Sciatic nerve (tissue), 2 donors: ENCODE measurements at places on chromosomes 11 and 22. TPM values are rescaled to one million over a fixed set of nuclear protein-coding genes. Genes with fewer than 3 reads are reported as not detected.

- no peak for DNase-seq
These were observed 935.1 kb upstream of the RAG2 start for GRCh38 chr11:37533087-37533486.

Gene INPP5J
- total RNA-seq = 1.9 TPM

DNA sequence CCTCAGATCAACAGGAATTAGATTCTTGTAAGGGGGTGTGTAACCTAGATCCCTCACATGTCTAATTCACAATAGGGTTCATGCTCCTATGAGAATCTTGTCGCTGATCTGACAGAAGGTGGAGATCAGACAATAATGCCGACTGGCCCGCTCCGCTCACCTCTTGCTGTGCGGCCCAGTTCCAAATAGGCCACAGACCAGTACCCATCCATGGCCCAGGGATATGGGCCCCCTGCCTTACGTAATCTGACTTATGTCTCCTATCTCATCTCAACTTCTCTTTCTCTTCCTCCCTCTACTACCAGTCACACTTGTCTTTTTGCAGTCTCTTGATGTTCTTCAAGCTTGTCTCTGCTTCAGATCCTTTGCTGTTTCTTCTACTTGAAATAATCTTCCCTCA lies 70.0 kb downstream of the CWF19L2 start:
- DNase-seq = no peak

Gene OR5A1
- not detected for total RNA-seq

- DNase-seq = no peak
These were observed 37.7 kb upstream of the GNB1L start for GRCh38 chr22:19892257-19892879.

DNA sequence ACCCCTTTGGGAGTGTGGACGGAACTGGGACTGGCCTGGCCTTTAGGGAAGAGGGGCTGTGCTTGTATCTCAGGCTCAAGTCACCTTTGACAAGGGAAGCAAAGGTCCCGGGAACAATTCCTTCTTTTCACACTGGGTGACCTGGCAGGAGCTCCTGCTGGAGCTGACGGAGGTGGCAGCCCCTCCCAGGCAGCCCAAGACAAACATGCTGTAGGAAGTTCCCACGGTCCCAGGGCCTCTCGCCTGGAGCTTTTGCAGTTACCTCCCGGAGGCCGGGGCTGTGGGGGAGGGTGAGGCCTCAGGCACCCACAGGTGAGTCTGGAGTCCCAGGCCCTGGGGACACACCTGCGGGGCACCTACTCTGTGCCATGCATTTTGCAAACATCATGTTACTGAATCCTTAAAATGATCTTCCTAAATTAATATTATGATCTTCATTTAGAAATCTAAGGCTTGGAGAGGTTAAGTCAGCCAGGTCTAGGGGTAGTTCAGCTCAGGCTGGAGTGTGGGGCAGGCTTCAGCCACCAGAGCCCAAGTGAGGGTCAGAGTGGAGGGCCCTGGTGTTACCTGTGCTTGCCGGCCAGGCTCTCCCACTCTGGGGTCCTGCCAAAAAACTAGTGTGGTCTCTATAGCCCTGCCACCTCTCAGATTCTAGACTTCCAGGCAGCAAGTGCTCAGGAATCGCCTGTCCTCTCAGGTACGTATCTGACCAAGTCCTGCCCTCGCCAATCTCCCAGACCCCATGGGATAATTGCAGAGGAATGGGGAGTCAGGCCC lies 15.7 kb upstream of the MYEOV start:
- peak; percentile 52 for DNase-seq

DNA sequence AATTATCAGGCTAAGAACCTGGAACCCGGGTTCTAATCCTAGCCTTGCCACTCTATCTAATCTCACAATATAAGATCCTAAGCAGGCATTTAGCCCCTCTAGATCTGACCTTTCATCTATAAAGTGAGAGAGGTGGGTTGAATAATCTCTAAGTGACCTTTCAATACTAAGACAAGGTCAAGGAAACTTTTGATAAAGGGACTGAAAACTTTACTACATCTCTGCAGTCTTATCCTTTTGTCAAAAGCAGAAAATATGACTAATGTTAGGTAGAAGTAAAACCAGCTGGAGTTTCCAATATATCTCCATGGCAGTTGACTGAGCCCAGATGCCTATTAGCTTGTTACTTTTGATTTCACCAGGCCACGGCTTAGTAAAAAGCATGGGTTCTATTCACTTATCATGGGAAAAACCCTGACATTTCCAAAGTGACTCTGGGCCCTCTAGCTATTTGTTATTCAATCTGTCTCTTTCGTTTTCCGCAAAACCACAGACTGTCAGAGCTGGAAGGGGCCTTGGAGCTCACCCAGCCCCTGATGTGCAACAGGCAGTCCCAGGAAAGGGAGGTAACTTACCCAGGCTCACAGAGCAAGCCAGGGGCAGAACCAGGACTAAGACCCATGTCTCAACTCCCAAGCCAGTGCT lies 75.8 kb downstream of the RAB30 start:
- no peak for DNase-seq

- DNase-seq = no peak
These were observed 2.1 kb upstream of the PLXNB2 start for GRCh38 chr22:50309601-50309991.

Gene PKDREJ
- total RNA-seq = 0.18 TPM

Gene NCR3LG1
- total RNA-seq = 2.1 TPM

DNA sequence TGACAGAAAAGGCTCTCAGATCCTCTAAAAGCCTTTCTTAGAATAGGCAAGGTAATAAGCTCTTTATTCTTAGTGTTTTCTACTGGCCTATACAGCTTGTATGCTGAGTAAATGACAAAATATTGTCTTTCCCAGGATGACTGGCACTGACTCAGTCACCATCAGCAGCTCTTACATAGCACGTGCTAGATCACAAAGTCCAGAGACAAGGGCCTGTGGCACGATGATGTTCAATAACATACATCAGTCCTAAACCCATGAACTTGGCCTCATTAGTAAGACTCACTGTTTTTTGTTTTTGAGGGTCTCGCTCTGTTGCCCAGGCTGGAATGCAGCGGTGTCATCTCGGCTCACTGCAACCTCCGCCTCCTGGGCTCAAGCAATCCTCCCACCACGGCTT lies 42.7 kb downstream of the CELF1 start:
- no peak for DNase-seq

- DNase-seq = peak; percentile 89
These were observed 16.9 kb downstream of the TSPAN4 start for GRCh38 chr11:859394-860131.

- DNase-seq = no peak
These were observed 247.3 kb upstream of the BLID start for GRCh38 chr11:122363296-122363695.

Gene OR8D2
- not detected for total RNA-seq
